ENCODE measurements at places on chromosomes 13 and 19.

- no peak for DNase-seq
These were observed 123.1 kb upstream of the FREM2 start for GRCh38 chr13:38563739-38564138.

GRCh38 chr13:93730780-93731179, 504.2 kb downstream of the GPC6 start:
- DNase-seq = no peak

- no peak for DNase-seq
These were observed 12.4 kb downstream of the PRKD2 start for GRCh38 chr19:46704379-46705076.

DNA sequence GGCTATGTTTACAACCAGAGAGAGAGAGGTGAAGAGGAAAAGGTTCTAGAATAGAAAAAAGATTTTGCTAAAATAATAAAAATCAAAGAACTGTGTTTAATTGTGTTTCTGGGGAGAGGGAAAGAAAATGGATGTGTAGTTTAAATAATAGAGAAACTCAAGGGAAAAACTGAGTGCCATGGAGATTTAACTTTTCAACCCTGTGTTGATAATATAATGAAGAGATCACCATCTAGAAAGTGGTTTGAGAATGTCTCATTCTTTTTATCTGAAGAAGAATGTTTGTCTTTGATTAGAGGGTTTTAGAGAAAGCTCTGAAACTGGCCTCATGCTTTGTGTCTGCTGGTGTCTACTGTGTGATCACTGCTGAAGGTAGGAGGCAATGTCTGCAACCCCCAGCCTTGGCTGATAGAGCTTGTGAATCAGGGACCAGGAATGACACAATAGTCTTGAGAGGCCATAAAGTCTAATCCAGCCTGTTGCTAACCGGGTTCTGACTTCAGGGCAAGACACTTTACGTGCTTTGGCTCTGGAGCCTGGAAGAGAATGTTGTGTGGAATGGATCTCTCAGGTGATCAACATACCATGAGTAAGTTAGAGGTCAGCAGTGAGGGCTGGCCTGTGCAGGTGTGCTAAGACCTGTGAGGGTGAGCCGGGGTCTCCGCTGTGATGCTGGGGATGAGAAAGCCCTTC, 5.4 kb downstream of the COL4A2 start:
- no peak for DNase-seq

- DNase-seq = no peak
These were observed 2.9 kb downstream of the MYBPC2 start for GRCh38 chr19:50435627-50436026.

DNA sequence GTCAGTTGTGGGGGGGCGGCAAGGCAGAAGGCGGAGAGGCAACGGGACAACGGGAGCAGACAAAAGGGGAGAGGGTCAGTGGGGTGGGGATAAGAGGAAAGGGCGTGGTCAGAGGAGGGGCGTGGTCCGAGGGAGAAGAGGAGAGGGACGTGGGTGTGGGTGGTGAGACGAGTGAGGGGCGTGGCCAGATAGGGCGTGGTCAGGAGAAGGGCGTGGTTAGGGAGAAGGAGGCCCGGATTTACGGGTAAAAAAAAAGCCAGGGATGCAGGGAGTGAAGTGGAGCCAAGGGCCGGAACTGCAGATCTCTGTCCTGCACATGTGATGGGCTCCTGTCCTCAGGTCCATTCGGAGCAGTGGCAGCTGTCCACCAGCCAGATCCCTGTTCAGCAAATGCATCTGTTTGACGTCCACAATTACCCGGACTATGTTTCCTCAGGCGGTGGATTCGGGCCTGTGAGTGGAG, 21.5 kb downstream of the CPT1C start:
- DNase-seq = no peak

DNA sequence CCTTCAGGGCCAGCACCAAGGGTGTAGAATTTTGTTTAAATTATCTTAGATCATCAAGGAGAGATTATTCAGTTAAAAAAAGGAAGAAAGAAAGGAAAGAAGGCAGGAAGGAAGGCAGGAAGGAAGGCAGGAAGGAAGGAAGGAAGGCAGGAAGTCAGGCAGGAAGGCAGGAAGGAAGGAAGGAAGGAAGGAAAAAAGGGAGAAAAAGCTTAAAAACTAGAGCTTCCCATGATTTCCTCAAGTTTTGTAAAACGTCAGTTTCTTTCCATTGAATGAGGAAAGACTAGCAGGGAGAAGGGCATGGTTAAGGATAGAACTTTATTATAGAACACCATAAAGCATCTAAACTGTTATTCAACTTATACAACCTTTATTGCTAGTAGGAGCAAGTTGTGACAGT, 2672.0 kb upstream of the PCDH20 start:
- no peak for DNase-seq

DNA sequence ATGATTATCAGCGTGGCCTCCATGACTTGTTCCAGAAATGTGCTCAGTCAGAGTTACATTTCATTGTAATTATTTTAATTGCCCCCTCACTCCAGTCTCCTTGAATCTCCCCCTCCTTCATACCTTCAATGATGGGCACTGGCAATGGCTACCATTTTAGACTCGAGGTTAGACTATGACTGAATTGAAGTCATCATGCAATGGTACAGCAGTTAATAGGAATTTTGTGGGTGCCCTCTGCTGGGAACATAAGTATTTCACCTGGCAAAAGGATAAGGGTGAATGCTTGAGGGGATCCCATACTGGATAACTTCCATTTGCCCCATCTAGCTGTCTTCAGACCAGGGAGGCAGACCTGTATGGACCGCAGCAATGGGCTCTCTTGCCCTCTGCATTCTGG, 32.2 kb upstream of the USP12 start:
- DNase-seq = no peak

DNA sequence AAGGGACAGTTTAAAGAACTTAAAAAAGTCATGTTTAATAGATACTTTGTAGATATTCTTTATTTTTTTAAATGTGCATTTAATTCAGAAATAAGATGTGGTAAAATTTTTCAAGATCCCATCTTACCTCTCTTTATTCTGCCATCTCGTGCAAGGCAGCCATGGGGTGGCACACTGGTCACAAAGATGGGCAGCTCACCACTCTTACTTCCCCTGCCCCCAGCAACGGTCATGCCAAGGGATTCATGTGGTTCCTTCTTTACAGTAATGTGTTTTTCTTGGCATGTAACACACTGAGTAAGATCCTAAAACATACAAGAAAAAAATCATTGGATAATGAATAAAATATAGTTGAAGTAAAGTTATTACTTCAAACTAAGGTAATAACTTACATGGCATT, 64.2 kb downstream of the LNX2 start:
- DNase-seq = no peak

DNA sequence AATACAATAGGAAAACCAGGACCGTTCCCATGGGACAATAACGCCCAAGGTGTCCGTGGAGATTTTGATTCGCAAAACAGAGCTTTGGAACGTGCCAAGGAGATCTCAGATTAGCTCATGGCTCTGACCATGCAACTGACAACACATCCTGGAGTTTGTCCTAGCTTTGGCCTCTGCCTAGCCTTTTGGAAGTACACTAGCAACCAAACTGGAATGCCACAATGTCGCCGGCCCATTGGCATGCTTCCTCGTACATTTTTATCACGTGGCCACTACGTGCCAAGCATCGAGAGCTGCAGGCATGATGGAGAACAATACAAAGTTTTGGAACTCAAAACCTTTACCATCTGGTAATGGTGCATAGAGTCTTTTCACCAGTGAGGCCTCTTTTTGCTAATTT, 256.5 kb downstream of the DCLK1 start:
- no peak for DNase-seq

GRCh38 chr13:104920091-104920490, 1615.4 kb downstream of the EFNB2 start:
- no peak for DNase-seq

DNA sequence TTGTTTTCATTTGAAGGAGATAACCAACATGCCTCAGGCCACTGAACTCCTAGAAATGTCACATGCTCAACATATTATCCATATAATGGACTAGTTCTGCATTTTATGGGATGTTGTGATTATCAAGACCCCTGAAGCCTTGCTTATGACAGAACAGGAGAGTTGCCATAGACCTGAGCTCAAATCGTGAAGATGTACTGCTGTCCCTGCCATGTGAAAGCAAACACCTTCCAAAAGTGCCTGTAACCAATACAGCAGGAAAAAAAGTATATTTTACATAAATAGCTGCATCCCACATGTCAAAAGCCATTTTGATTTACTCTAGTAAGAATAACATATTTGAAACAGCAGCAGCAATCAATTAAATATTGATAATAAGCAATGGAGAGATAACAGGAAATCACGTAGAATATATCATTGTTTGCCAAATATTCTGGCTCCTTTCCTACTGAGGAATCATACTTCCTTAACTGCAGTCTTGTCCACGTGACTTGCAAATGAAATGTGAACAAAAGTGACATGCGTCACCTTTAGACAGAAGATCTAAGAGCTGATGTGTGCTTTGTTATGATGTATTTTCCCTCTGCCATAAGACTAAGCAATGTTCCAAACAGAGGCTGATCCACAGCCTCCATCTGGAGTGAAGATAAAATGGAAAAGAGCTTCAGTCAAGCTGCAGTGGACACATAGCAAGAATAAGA, 33.5 kb downstream of the SLC25A30 start:
- DNase-seq = no peak

DNA sequence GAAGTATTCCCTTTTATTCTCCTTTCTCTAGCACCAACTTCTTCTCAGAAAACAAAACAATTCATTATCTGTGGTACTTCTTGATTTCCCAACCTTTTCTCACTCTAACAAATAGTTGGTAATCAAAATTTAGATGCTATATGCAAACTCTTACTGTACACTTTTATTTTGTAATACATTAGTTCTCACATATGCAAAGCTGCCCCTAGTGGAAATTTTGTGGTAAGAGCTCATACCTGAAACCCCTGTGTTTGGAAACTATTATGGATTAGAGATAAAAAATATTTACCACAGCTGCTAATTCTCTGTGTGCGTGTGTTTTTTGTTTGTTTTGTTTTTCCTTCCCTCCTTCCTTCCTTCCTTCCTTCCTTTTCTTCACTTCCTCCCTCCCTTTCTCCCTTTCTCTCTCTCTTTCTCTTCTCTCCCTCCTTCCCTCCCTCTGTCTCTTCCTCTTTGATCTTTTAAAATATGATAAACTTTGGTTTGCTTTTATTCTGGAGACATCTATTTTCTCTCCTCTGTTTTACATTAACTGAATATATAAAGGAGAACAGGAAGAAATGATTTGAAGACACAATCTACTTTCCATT, 537.4 kb downstream of the SLITRK6 start:
- peak; percentile 1 for DNase-seq

- no peak for DNase-seq
These were observed 12.8 kb downstream of the IQCN start for GRCh38 chr19:18261474-18261873.

GRCh38 chr19:56808717-56809392, 31.7 kb downstream of the PEG3 start:
- DNase-seq = no peak

DNA sequence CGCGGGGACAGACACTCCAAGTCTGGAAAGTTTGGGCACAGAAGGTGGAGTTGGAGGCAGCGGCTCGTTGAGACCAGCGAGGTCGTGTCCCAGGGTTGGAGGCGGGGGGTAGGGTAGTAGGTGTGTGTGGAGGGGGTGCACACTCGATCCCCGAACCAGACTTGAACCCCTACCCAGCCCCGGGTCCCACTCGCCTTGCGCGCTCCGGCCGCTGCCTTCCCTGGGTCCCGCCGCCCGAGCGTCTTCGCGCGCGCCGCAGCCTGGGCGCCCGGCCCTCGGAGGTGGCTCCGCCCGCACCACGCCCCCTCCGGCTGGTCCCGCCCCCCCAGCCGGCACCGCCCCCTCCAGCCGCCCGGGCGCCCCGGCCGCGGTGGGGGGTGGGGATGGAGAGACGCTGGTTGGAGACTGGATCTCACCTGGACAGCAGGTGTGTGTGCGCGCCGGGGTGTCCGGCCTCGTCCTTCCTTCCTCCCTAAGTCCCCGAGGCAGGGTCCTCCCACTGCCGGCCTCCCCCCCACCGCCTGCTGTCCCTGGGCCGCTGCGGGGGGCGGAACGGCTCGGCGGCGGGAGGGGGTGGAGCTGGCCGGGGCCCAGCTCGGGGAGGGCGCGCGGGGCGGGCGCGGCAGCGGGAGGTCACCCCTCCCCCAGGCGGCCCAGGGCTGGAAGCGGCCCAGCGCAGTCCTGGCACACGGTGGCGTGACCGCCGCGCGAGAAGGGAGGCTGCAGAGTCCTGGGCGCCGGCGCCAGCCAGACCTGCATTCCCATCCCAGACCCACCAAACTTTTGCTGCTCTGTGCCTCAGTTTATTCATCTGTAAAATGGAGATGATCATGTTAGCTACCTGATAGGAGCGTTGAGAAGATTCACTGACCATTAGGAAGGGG, at the start of gene KANK2:
Gene KANK2 (minus strand): TSS at position 255 of the 884 bp plus-strand sequence. CDS start 3,034 bp downstream, outside the sequence.
- peak; percentile 67 for DNase-seq

DNA sequence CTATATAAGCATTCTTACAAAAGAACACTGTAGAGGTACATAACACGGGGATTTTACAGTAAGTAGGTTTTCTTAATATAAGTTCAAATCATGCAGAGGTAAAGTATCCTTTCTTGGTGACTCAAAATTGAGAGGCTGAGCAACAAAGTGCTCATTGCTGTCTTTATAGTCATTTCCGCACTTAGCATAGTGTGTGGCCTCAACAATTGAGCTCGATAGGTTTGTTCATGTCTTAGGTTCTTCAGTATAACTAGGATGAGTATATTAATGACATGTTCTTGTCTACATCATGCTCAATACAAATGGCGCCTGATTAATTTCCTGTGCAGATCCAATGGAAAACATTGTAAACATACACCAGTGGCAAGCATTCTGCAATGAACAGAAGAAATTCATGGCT, 1.4 kb downstream of the WDFY2 start:
- DNase-seq = no peak

DNA sequence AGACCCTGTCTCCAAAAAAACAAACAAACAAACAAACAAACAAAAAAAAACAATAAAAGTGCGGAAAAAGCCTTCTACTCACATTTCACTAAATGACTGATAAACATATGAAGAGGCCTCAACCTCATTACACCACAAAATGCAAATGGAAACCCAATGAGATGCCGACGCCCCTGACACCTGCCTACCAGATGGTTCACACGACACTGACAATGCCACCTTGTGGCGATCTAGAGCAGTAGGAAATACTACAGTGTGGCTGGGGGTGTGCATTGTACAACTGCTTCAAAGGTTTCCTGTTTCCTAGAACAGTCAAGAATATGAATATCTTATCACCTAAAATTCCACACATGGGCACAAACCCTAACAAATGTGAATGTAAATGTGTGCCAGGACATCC, 14.0 kb downstream of the SCGB2B2 start:
- DNase-seq = peak; percentile 52
